ENCODE measurements at places on chromosomes 4 and X.

DNA sequence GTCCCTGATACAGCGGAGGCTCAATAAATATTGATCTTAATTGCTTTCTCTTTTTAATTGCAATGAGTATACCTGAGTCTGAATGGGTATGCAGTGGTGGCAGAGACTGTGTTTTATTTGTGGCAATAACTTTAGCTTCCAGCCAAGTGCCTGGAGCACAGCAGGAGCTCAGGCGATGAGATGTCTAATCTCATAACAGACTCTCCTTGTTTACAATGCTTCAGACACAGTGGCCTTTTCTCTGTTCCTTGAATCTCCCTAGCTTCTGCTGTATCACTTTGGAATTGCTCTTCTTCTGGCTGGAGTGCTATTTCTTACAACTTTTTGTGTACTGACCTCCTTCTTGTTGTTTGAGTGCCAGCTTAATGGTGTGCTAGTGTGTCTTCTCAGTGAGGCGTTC, 91.5 kb upstream of the UNC5C start:
- no peak for DNase-seq

DNA sequence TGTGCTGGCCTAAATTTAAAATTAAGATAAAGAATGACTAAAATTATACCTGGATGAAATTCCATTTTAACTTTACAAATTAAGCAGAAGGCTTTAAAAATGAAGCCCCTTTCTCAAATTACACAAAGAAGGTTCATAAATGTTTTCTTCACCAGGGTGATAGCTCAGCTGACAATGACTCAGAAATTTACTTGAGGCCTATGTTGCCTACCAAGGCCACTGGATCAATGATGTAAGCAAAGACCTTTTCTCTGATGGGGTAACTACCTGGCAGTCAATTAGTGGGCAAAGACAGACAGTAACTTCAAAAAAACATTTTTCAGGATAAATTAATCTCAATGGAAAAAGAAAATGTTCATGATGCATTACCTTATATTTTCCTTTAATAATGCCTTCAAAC, 23.9 kb upstream of the GPR34 start:
- no peak for DNase-seq

GRCh38 chr4:181077341-181077740, 1165.9 kb upstream of the TENM3 start:
- DNase-seq, result no peak

- no peak for DNase-seq
Observed at GRCh38 chrX:13084611-13085010, 40.2 kb upstream of the FAM9C start.

DNA sequence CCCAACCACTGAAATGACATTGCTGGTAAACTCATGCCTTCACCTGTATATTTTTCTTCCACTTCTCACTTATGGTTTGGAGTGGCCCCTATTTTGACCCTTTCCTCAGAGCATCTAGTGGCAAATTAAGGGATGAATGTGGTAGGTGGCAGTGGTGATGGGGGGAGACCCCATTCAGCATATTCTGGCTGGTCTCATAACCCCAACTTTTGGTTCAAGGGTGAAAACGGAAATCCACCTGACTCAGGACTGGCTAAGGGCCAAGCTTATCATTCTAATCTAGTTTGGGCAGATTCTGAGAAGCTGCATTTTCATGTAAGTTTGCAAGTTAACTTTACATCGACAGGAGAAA, 47.0 kb upstream of the NSUN7 start:
- DNase-seq, result peak; percentile 35

GRCh38 chr4:48795108-48795507, 15.0 kb upstream of the FRYL start:
- DNase-seq, result no peak

GRCh38 chr4:162938738-162939485, 227.8 kb downstream of the NAF1 start:
- DNase-seq, result no peak

DNA sequence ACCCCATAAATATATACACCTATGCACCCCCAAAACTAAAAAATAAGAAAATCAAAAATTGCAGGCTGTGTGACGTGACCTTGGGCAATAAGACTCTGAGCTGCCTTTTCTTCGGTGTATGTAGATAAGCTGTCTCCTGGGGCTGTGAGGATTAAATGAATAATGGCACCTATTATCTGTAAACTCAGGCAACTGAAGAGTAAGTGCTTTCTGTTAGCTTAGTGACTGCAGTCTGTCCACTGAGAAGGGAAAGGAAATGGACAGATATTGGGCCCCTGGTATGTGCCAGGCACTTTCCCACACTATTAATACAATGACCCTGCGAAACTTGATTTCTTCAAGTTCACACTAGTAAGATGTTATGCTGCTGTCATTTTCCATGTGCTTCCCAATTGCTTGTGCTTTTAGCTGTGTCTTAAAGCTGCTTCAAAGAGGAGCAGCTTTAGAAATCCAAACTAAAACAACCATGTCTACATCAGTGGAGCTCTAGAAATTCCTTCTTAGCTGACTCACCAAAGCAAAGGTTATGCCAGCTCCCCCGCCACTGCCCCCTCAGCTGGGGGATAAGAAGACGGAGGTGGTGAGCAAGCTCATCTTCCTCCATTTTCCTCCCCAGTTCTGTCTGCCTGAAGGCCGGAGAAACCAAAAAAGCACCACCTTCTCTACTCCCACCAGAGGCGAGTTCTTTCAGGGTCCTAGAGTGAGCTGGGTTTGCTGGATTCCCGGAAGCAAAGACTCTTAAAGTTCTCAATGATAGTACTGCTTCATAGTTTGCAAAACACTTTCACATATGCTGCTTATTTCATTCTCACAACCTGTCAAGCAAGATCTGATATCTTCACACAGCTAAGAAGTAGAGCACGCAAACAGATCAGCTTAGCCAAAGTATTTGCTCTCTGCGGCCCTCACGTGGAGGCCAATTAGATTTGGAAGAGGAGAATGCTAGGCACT, 8.8 kb upstream of the DGAT2L6 start:
- no peak for DNase-seq

DNA sequence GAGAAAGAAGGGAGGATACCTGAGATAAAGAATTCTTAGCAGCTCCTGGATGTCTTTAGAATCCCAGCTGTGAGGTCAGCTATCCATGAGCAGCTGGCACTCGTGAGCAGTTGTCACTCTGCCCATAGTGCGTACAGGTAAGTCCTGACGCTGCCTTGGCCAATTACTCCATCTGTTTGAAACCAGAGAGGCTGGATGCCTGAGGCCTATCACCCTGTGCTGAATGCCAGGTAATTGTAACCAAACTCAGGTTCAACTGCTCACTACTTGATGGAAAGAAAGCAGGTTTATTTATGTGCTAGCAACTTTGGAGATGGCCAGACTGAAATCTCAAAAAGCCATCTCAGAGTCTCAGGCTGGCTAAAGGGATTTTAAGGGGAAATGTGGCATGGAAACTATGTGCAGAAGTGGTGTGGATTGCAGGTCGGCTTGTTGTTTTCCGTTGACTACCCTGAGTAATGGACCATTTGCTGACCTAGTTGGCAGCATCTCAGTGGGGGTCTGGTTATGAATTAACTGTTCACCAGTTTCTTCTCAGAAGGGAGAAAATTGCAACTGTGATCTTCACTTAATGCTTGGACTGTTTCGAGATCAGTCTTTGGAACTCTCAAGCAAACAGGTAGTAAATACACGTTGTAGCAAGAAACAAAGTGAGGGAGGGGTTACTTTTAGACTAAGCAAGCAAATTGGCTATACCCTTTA, 1614.0 kb upstream of the PCDH10 start:
- no peak for DNase-seq

- DNase-seq, result no peak
Observed at GRCh38 chrX:103637604-103638338, 9.0 kb downstream of the TCEAL1 start.

DNA sequence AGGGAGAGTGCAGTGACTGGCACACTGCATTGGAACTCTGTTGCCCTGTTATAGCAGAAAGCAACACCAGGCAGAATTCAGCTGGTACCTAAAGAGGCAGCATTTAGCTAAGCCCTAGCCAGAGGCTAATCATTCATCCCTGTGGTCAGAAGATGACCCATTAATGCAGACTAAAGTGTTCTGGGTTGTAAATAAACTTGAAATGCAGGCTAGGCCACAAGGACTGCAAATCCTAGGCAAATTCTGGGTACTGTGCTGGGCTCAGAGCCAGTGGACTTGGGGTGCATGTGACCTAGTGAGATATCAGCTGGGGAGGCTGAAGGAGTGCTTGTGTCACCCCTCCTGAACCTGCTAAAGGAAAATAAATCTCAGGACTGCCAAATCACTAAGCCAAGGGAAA, 91.2 kb downstream of the LPAR4 start:
- no peak for DNase-seq

GRCh38 chr4:71775449-71775848, 8.4 kb downstream of the GC start:
- DNase-seq, result no peak

DNA sequence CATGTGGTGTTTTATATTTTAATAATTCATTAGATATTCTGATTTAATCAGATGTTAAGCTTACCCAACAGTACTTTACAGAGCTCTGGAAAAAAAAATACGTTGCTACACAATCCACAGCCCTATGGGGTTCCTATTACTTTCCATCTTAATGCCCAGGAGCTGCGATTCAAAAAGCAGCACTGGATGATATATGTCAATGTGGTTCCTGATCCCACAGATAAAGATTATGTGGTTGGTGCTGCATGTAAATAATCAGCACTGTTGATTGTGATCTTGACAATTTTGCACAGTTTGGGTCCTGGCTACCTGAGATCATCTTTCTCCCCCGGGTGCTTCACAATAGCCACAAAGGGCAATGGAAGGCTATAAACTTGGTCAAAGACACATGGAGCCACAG, 72.7 kb upstream of the DCLK2 start:
- no peak for DNase-seq

DNA sequence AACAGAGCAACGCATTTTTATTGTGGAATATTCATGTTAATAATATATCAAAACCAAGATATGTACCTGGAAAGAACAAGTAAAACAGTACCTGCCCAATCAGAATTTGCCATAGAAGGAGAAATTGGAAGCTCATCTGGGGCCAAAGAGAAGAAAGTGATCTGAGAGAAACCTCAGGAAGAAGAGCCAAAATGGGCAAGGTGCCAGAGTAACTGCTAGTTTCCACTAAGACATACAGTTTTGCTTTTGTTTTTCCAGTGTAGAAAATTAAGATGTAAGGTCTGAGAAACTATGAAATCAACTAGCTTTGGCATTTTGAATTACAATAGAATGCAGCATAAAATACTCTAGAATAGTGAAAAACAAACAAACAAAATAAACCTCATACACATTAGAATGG, 2201.2 kb downstream of the ARAP2 start:
- DNase-seq, result no peak

DNA sequence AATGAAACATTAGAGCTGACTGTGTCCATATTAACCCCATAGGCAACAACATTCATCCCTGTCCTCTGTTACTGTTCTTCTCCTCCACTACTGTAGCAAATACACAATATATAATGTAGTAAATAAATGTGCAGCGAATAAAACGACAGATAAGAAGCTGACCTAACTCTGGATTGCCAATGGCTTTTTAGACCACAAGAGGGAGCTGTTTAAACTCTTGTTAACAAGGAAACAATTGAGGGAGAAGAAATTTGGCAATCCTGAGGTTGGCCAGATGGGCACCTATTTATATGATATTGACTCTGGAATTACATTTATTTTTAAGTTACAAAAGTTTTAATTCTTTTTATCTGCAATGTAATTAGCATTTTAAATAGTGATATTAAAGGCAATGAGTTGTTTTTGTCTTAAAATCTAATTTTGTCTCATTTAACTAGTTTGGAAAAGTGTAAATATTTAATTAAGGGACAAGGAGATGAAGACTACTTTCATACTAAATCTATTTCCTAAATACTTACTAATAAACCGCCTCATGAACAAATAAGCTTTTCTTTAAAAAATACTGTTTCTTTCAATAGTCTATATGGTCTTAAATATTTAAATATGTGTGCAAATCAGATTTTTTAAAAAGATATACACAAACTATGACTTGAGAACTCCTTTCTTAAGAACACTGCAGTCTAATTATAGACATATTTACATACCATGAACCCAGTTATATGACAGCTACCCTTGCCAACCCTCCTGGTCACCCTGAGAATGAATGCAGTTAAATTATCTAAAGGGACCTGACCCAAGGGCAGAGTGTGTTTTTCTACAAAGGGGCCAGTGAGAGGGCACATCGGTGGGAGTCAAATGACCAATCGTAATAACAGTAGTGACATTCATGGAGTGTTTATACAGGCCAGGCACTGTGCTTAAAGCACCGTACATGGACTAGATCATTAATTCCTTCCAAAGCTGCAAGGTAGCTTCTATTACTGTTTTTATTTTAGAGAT, 52.9 kb upstream of the HPF1 start:
- DNase-seq, result peak; percentile 13

DNA sequence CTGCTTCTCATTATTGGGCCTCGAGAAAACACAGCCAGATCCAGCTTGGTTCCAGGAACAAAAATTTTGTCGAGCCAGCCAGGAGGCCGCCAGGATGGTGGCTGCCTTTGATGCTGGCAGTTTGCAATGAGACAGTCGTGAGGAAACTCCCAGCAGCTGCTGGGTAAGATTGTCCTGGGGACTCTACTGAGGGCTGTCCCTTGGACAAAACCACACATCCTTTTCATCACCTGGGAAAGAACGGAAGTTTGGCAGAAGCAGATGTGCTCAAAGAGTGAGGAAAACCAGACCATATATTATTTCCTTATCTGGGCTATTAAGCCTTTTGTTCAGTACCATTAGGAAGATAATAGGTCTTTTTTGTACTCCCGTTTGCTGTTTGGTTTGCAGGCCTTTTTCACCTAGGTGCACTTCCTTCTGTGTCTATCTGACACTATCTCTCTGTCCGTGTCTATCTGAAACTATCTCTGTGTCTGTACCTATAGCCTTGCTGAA, 13.4 kb upstream of the PAPSS1 start:
- no peak for DNase-seq

- no peak for DNase-seq
Observed at GRCh38 chr4:83618991-83619645, 83.2 kb downstream of the GPAT3 start.

GRCh38 chr4:139316733-139317132, 14.5 kb upstream of the NDUFC1 start:
- no peak for DNase-seq

DNA sequence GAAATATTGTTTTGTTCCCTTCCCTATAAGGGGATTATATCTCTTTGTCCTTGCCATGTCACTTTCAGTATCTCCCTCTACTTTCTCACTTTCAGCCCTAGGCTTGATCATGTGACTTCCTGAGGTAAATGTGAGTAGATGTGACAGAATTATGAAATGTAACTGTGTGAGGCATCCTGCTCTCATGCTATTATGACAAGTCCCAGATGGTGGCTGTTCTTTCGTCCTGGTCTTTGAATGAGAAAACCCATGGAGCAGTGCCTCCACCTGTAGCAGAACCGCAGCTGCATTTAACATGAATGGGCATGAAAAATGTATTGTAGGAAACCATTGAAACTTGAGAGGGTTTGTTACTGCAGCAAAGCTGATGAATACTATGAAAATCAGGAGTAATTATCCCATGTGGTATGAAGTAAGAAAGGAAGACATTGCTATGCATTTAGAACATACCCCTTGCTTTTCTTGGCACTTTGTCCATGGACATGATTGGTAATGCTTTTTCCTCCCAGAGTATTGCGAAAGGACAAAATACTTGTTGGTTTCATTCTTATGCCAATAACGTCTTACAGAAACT, 202.2 kb upstream of the GPRIN3 start:
- no peak for DNase-seq

Measured in stimulated activated CD4-positive, alpha-beta T cell treated with anti-CD3 and anti-CD28 coated beads, TNF-alpha, amount 100 ng/mL, for 24 hours (primary cell).